CD4-positive, alpha-beta T cell (primary cell): ENCODE measurements at places on chromosomes 5 and 9.

GRCh38 chr5:100746730-100747129 lies 156.4 kb downstream of the ST8SIA4 start:
- no peak overlapping the region for H3K27ac ChIP-seq
- H3K4me1 ChIP-seq, result no peaks in the 10 kb centered on the region
- no peaks in the 10 kb centered on the region for H3K36me3 ChIP-seq
- H3K27me3 ChIP-seq, result no peaks in the 10 kb centered on the region

DNA sequence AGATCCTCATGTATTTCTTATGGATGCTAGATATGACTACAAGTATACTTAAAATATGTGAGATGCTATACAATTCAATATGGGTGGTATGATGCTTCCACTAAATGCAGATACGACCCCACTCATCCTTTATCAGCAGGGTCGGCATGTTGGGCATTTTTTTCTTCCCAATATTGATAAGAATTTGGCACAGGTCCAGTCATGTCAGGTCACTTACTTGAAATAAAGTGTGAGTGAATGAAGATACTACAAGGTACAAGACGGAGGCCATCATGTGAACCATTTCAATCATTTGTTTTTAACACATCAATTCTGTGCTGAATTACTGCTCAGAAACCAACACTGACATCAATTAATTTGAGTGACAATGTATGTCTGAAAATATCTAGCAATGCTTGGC lies 146.9 kb upstream of the GNA14 start:
- no peaks in the 10 kb centered on the region for H3K4me1 ChIP-seq
- H3K27me3 ChIP-seq, result no peaks in the 10 kb centered on the region
- H3K27ac ChIP-seq, result no peak overlapping the region
- H3K36me3 ChIP-seq, result peaks cover 28% of the 10 kb centered on the region

DNA sequence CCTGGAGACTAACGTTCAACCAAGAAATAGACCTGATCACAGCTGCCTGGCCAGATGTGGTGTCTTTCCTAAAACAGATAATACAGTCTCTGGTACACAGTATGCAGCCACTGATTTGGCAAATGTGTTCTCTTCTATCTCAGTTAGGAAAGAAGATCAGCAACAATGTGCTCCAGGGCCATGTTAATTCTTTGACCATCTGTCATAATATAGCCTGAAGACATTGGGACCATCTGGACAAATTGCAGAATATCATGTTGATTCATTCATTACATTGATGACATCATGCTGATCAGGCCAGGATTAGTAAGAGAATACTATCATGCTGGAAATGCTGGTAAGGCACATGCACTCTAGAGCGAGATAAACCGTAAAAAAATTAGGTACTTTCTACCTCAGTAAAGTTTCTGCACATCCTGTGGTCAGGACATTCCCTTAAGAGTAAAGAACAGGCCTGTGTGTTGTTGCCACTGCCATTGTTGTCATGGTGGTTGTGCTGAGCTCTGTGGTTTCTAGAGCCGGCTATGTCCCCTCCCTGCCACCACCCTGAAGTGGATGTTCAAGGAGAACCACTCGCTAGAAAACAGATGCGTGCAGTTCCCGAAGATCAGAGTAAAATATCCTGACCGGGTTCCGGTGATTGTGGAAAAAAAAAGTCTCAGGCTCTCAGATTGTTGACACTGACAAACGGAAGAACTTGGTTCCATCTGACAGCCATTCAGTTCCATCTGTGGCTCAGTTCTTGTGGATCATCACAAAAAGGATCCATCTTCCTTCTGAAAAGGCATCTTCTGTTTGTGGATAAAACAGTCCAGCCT lies 6.4 kb upstream of the JMY start:
- DNase-seq, result no peak
- no peak overlapping the region for H3K4me3 ChIP-seq
- H3K27ac ChIP-seq, result no peak overlapping the region
- H3K4me1 ChIP-seq, result peaks cover 9% of the 10 kb centered on the region
- H3K27me3 ChIP-seq, result no peaks in the 10 kb centered on the region

DNA sequence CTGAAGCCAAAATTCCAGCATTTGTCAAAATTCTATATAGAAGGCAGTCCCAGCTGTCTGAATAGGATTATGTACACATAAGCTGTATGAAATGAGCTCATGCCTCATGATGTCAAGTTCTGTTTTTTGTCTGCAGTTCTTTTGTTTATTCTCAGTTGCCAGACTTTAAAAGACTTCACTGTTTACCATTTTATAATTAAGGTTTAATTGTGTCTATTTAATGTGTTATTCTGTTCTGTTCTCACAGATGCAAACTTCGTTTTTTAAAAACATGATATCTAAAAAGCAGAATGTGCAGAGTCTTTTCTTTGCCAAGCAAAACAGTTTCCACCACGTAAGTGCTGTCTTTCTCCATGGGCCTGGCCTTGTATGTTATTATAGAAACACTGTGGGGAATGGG lies 31.1 kb downstream of the ERAP1 start:
- H3K27ac ChIP-seq, result no peak overlapping the region
- peaks cover 96% of the 10 kb centered on the region for H3K36me3 ChIP-seq
- no peaks in the 10 kb centered on the region for H3K27me3 ChIP-seq
- H3K4me3 ChIP-seq, result no peak overlapping the region
- no peaks in the 10 kb centered on the region for H3K4me1 ChIP-seq

GRCh38 chr5:10447041-10447440 lies 5.4 kb downstream of the ROPN1L start:
- no peaks in the 10 kb centered on the region for H3K27me3 ChIP-seq
- H3K4me1 ChIP-seq, result peaks cover 53% of the 10 kb centered on the region
- no peak overlapping the region for H3K27ac ChIP-seq
- no peak for DNase-seq
- no peak overlapping the region for H3K4me3 ChIP-seq
- H3K36me3 ChIP-seq, result no peaks in the 10 kb centered on the region

DNA sequence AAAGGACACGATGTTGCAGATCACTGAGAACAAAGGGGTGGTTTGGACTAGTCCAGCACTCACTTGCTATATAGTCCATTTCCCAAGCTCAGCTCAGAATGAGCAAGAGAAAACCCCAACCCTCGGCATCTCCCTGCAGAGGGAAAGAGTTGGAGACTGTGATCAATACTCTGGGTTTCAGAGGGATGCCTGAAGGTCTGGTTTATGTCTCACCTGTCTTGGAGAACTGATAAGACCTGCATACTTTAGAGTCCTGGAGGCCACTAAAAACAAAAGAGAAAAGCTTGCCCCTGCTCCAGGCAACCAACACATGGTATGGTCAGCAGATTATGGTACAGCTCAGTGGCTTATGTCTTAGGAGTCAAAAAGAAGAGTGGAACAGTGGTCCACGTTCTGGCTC lies 1006.9 kb downstream of the CDH9 start:
- no peaks in the 10 kb centered on the region for H3K36me3 ChIP-seq
- DNase-seq, result no peak
- no peak overlapping the region for H3K27ac ChIP-seq
- H3K4me1 ChIP-seq, result no peaks in the 10 kb centered on the region
- H3K4me3 ChIP-seq, result no peak overlapping the region

DNA sequence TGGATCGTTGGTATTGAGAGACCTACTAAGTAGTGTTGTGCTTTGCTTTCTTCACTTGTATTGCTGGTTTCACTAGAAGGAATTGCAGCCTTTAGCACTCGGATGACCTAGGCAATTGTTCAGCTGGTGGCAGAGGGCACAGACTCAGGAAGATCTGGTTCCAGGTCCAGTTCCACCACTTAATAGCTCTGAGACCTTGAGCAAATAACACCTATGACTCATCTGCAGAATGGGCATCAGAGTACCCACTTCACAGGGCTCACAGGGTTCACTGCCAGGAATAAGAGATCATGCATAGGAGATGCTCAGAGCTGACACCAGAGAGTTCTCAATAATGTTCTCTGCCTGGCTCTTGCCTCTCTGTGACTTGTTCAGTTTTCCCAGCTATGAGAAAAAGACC lies 133.6 kb downstream of the SIL1 start:
- H3K4me1 ChIP-seq, result peaks cover 6% of the 10 kb centered on the region
- no peak overlapping the region for H3K27ac ChIP-seq
- H3K36me3 ChIP-seq, result no peaks in the 10 kb centered on the region
- no peak overlapping the region for H3K4me3 ChIP-seq

GRCh38 chr5:139839918-139840317 lies 44.3 kb downstream of the PSD2 start:
- H3K4me1 ChIP-seq, result peaks cover 4% of the 10 kb centered on the region
- no peaks in the 10 kb centered on the region for H3K36me3 ChIP-seq
- H3K27me3 ChIP-seq, result peaks cover 2% of the 10 kb centered on the region
- no peak overlapping the region for H3K4me3 ChIP-seq

- H3K4me3 ChIP-seq, result no peak overlapping the region
- H3K36me3 ChIP-seq, result no peaks in the 10 kb centered on the region
- H3K27ac ChIP-seq, result no peak overlapping the region
- DNase-seq, result no peak
- H3K27me3 ChIP-seq, result no peaks in the 10 kb centered on the region
These were observed 354.9 kb downstream of the DIRAS2 start for GRCh38 chr9:90287567-90288274.

DNA sequence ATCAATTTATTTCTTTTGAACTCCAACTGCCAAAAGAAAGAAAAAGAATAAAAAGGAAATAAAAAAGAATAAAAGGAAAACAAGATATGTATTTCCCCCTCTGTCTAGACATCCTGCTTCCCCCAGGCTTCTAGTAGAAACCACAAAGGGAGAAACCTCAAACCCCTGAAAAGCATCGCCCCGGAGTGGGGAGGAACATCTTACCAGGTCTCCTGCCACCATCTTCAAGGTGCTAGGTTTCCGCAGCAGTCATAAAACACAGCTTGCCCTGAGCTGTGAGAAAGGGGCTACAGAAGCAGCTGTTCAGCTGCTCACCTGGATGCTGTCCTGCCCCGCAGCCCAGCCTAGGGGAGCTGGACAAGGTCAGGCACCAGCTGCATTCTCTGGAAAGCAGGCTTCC lies 487.7 kb downstream of the GADD45G start:
- no peak overlapping the region for H3K4me3 ChIP-seq
- DNase-seq, result peak; percentile 7
- H3K27ac ChIP-seq, result no peak overlapping the region
- H3K27me3 ChIP-seq, result peaks cover under 1% of the 10 kb centered on the region
- H3K36me3 ChIP-seq, result no peaks in the 10 kb centered on the region

- H3K27ac ChIP-seq, result no peak overlapping the region
- H3K36me3 ChIP-seq, result no peaks in the 10 kb centered on the region
- H3K4me3 ChIP-seq, result no peak overlapping the region
- no peaks in the 10 kb centered on the region for H3K27me3 ChIP-seq
- peaks cover 10% of the 10 kb centered on the region for H3K4me1 ChIP-seq
These were observed 4.7 kb downstream of the SARDH start for GRCh38 chr9:133733421-133733795.

DNA sequence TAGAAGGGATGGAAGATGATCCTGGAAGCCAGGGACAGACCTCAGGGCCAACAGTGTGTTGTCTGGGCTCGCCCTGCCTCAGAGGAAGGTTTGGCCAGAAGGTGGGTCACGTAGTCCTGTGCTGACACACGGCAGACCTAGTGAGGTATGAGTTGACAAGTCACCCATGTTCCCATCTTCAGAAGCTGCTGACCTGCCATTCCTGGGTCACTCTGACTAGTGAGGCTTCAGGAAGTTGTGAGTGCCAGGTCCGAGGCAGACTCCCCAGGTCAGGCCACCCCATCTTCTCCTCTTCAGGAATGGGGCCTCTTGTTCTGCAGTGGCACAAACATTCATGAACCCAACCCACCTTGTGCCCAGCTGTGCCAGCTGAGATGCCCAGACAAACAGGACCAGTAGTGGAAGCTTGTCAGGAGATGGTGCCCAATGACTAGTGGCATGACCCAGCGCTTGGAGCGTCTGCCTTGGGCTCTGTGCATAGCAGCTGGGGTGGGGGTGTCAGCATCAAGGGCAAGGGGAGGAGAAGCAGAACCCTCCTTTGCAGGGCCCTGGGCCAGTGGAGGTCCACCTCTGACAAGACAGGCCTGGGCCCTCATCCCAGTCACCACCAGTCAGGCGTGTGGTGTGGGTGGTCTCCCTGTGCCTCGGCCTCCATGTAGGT lies 16.8 kb upstream of the ANGPTL2 start:
- no peak overlapping the region for H3K27ac ChIP-seq
- H3K36me3 ChIP-seq, result no peaks in the 10 kb centered on the region
- no peaks in the 10 kb centered on the region for H3K4me1 ChIP-seq
- no peaks in the 10 kb centered on the region for H3K27me3 ChIP-seq
- DNase-seq, result no peak

- H3K36me3 ChIP-seq, result no peaks in the 10 kb centered on the region
- H3K4me1 ChIP-seq, result no peaks in the 10 kb centered on the region
- H3K27me3 ChIP-seq, result no peaks in the 10 kb centered on the region
- H3K4me3 ChIP-seq, result no peak overlapping the region
- H3K27ac ChIP-seq, result no peak overlapping the region
These were observed 101.5 kb upstream of the ZNF608 start for GRCh38 chr5:124847907-124848306.

DNA sequence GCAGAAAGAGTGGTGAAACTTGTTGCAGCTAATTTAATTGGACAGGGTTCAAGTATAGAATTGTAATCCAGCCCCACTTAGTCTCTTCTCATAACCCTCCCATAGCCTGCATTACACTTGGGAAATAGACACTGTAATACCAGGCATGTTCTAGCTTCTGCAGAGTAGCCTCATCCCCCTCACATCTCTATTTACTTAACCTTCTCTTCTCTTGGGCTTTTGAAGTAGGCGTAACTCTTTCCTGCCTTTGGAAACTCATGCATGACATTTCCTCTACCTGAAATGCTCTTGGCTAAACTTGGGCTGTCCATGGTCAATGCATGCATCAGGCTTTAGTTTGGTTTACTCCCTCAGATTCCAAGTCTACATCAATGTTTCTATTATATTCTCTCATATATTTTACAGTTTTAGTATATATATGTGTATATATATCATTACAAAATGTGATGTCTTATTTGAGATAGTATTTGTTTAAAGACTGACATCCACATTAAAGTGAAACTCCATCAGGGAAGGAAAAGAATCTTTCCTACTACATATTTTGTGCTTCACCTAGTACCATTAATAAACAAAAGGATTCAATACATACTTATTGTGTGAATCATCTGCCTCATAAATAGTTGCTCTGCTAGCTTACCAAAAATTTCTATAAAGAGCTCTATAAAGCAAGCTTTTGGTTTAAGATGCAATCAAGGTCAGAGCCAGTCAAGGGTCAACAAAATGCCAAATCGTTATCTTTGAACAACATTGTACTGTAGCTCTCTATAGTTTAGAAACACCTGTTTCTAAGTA lies 1158.0 kb downstream of the MAT2B start:
- no peaks in the 10 kb centered on the region for H3K36me3 ChIP-seq
- no peak for DNase-seq
- H3K4me3 ChIP-seq, result no peak overlapping the region
- no peak overlapping the region for H3K27ac ChIP-seq
- no peaks in the 10 kb centered on the region for H3K4me1 ChIP-seq
- no peaks in the 10 kb centered on the region for H3K27me3 ChIP-seq
